Cortex of kidney (tissue), 1 donor: ENCODE measurements at places on chromosomes 11 and 22.

- no peak for DNase-seq
Measured at GRCh38 chr11:12642806-12643428, 31.3 kb upstream of the TEAD1 start.

GRCh38 chr22:43038325-43038724 is 23.4 kb upstream of the PACSIN2 start:
- DNase-seq: no peak

DNA sequence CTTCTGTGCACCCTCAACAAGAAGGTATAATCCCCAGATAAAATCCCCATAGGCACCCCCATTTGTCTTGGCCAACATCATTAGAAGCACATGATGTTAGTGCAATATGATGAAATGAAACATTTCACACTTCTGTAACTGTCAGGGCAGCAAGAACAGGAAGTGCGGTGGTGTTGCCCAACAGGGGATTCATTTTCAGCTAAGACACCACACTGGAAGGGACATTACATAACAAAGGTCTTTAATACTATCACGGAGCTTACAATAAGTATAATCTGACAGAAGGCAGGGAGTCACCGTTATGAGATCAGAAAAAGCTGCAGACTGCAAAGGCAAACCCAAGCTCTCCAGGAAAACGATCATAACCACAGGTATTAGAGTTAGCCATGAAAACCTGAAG is 2.0 kb downstream of the OR52W1 start:
- DNase-seq: no peak

- DNase-seq: no peak
Measured at GRCh38 chr22:27260087-27260698, 541.4 kb downstream of the MN1 start.

DNA sequence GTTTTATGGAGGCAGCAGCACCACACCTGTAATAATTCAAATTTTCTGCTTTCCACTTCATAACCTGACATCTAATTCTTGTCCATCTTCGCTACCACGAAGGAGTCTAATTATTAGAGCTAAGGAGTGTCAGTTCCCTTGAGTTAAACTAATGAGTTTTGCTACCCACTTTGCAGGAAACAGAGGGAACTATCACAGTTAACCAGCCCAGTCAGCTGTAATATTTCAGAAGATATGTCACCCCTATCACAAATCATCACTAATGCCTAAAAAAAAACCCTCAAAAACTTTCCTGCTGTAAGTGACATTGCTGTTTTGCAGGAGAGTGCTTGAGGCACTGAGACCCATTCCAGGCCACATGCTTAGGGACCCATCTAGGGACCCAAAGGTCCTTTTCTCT is 8.4 kb downstream of the TECTA start:
- no peak for DNase-seq

GRCh38 chr11:19311308-19312030 is 70.7 kb upstream of the E2F8 start:
- no peak for DNase-seq

- no peak for DNase-seq
Measured at GRCh38 chr11:121344824-121345223, 52.3 kb downstream of the SC5D start.

DNA sequence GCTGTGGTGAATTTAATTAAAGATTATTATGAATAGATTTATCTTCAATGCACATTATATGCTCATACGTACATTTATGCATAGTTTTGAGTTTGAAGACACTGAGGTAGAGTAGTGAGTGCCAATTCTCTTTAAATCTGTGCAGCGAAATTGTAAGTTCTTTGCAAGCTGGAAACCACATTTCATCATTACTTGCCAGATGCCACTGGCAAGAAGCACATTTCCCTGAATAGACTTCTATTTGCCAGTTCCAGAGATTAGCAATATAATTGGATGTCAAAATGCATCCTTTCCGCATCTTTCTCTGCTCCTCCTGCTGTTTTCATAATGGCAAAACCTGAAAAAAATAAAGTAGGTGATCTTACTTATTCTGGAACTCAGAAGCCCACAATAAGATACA is 448.0 kb downstream of the LUZP2 start:
- DNase-seq: no peak

DNA sequence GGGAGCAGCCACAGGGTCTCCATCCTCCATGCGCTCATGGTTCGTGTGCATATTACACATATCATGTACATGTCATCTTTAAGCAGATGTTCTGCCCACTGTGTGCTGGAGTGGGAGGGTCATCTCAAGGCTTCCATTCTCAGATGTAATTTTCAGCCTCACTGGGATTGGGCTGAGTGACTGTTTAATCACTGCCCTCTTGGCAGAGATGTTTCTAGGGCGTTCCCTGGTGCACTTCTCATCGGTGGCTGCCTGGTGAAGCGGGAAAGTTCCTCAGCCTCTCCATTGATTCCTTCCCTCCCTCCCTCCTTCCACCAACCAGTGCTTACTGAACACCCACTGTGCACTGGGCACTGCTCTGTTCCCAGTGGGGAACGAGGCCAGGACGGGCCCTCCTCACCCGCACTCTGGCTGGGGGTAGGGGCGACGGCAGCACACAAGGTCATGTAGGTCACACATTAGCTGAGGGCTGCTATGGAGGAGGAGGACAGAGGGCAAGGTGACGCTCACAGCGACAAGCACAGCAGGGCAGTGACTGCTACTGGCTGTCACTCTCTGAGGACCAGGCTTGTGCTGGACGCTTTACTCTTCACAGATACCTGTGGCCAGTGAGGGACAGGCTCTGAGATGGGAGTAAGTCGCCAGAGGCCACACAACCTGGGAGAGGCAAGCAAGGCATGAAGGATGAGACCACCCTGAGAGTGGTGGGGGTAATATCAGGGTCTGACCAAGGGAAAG is 22.9 kb downstream of the GNAZ start:
- no peak for DNase-seq

GRCh38 chr11:4074266-4074665 is 20.3 kb upstream of the RRM1 start:
- no peak for DNase-seq

GRCh38 chr11:119206511-119207414 is 624 bp downstream of the CBL start:
- no peak for DNase-seq

- no peak for DNase-seq
Measured at GRCh38 chr11:124315052-124315451, 1.3 kb upstream of the OR8D1 start.

DNA sequence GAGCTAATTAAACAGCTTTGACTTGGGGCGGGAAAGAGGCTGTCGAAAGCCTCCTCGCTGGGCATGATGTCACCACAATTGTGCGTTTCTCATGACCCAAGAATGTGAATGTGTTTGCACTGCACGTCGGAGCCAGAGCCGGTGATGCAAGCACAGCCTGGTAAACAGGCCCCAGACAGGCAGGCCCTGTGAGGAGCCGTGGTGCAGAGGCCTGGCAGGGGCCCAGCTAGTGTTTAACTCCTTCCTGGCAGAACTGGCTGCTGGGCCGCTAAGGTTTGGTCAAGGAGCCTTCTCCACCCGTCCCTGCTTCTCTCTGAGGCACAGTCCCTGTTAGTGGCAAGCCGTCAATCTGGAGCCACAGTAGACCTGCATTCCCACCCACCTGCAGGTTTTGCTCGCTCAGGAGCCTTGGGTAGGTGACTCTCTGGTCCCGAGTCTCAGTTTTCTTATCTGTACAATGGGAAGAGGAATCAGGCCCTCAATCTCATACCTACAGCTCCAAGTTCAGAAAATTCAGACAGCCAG is 25.4 kb upstream of the SMTN start:
- no peak for DNase-seq

GRCh38 chr11:11821899-11822298 is 19.9 kb upstream of the USP47 start:
- no peak for DNase-seq

DNA sequence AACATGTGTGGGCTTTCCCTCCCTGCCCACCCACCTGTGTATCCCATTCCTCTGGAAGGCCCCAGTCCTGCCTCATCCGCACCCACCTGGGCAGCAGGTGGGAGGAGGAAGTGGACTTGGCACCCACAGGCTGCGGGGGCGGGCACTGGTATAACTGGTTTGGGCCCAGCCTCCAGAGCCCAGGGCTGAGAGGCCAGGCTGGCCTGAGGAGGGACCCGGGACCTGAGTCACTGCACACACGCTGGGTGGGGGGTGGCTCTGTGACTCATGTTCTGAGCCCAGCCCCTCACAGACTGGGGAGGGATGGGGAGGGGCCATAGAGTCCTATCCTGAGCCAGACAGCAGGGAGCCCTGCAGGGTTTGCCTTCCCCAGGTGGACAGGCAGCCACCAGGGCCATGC is 16.7 kb downstream of the PHLDA2 start:
- DNase-seq: no peak

DNA sequence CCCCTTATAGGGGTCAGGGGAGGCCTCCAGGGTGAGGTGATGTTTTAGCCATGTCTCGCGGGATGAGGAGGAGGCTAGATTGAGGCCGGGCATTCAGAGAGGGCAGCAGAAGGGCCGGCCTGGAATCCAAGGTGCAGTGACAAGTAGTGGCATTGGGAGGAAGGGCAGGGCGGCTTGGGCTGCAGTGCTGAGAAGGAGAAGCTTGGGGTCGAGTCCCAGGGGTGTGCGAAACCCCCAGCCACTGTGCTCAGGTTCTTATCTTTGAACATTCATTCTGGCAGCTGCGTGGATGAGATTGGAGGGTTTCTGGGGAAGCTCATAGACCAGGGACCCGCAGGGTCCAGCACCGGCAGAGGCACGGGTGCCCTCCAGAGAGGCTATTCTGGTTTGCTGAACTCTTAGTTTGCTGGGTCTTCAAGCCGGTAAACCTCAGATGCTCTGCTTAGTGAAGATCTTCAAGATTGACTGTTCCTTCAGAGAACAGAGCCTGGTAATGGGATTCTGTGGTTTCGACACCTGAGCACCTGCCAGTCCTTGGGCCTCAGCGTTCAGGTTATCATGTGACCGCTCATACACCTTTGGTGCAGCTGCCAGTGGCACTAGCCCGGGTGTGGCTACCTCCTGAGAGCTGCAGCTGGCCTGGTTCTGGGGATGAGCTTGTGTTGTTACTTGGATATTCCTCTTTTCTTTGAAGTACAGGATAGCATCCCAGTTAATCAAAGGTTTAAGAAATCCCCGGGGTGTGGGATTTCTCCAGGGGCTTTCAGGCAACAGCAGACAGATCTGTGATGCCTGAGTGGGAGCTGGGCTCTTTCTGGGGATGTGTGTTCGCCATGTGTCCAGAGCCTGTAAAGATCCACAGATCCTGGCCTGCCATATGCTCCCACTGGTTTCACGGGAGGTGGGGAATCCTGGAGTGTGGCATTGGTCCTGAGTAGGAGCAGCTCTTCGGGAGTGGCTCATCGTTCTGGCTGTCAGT is 152.8 kb downstream of the TBC1D22A start:
- no peak for DNase-seq

GRCh38 chr22:45868571-45869339 is 108.2 kb downstream of the WNT7B start:
- DNase-seq: no peak

- DNase-seq: no peak
Measured at GRCh38 chr22:45838305-45838887, 138.6 kb downstream of the WNT7B start.

GRCh38 chr11:71080239-71081097 is 171.9 kb downstream of the SHANK2 start:
- DNase-seq: no peak

DNA sequence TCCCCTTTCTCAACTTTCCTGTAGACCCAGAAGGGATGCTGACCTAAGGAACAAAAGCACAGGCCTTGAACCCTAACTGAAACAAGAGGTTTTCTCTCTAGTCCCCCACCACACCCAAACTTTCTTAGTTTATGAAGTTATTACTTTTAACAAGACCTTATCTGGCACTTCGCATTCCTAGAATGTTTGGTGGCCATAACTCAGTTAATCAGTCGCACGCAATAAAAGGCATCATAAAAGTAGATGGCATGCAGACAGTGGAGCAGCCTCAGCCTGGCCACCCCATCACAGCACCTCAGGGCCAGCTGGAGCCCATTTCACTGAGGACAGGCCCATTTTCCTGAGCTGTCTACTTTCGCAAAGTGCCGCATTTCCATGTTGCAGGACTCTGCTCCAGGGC is 301.9 kb downstream of the OPCML start:
- DNase-seq: no peak

DNA sequence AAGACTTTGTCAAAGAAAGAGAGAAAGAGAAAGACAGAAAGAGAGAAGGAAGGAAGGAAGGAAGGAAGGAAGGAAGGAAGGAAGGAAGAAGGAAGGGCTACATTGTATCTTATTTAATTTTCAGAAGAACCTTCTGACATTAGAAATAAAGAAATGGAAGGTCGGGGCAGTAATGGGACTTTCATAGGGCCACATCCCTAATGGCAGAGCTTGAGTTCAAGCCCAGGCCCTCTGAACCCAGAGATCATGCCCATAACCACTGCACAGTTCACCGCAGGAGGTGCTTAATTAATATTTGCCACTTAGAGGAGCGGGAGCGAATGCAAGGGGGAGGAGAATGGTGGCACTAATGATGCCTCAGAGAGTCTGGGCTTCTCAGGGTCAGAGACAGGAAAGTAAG is 233.3 kb downstream of the MN1 start:
- no peak for DNase-seq
